HCT116 (cell line): ENCODE measurements at places on chromosomes 4 and X. TPM values are rescaled to one million over a fixed set of nuclear protein-coding genes. Genes with fewer than 3 reads are reported as not detected.

The PROM1 gene
- total RNA-seq, result 17.7 TPM

The APLN gene
- 0.22 TPM for total RNA-seq

DNA sequence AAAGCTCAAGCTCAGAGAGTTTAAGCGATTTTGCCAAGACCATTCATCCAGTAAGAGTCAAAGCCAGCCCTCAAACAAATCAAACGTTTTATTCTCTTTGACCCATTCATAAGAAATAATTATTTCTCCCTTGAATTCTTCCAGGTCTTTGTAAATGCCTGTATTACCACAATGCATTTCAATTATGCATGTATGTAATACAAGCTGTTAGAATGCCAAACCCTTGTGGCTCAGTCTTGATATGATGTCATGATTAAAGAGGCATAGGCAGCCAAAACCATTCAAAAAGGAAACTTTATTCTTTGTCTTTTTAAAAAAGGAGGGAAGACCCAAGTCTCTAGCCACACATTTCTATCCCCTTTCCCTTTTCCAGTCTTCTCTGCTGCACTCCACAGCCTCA is 56.5 kb upstream of the PGM2 start:
- no peak overlapping the region for H3K27ac ChIP-seq
- no peak for DNase-seq
- no peaks in the 10 kb centered on the region for H3K27me3 ChIP-seq
- no peaks in the 10 kb centered on the region for H3K36me3 ChIP-seq

GRCh38 chrX:151397741-151398070 is 700 bp downstream of the VMA21 start:
- peaks cover 18% of the 10 kb centered on the region for H3K4me1 ChIP-seq
- H3K27me3 ChIP-seq, result no peaks in the 10 kb centered on the region
- DNase-seq, result no peak
- H3K27ac ChIP-seq, result peak overlapping the region; percentile 79
- peak overlapping the region; percentile 76 for H3K4me3 ChIP-seq
- H3K36me3 ChIP-seq, result no peaks in the 10 kb centered on the region

DNA sequence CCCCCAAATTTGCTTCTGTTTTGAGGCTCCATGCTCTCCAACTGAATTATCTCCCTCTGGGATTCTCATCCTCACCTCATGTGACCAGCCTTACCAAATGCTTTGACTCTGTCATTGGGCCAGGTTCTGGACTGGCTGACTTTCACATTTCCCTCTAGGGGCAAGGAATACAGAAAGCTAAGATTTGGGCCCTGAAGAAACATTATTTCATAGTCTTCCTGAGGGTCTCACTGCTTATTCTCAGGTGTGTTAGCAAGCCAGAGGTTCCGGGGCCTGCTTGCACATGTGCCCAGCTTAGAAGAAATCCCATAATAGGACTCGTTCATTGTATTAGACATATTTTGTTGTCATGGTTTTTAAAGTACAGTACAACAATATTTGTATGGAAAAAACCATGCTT is 62.6 kb upstream of the TEX13D start:
- DNase-seq, result no peak
- H3K27ac ChIP-seq, result no peak overlapping the region
- no peaks in the 10 kb centered on the region for H3K27me3 ChIP-seq
- H3K4me1 ChIP-seq, result no peaks in the 10 kb centered on the region
- no peak overlapping the region for H3K4me3 ChIP-seq
- H3K36me3 ChIP-seq, result no peaks in the 10 kb centered on the region
